RPMI7951 (cell line): ENCODE measurements at places on chromosomes 7 and 10. TPM values are rescaled to one million over a fixed set of nuclear protein-coding genes. Genes with fewer than 3 reads are reported as not detected.

GRCh38 chr10:92691591-92692079 lies 1.9 kb downstream of the HHEX start:
- DNase-seq = no peak

- DNase-seq = no peak
These were observed 23.5 kb upstream of the GPR26 start for GRCh38 chr10:123642697-123643096.

Gene CARD11
- total RNA-seq = under 0.01 TPM in 1 of 2 replicates, not detected in the other

DNA sequence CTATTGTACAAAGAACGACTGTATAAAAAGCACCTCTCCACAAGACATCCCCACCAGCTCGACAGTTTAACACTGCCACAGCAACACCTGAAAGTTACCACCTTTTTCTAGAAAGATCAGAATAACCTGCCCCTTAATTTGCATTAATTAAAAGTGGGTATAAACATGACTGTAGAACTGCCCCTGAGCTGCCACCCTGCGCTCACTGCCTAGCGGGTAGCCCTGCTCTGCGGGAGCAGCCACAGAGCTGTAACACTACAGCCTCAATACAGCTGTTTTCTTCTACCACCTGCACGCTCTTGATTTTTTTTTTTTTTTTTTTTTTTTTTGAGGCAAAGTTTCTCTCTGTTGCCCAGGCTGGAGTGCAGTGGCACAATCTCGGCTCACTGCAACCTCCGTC lies 140.9 kb downstream of the PARD3 start:
- no peak for DNase-seq

DNA sequence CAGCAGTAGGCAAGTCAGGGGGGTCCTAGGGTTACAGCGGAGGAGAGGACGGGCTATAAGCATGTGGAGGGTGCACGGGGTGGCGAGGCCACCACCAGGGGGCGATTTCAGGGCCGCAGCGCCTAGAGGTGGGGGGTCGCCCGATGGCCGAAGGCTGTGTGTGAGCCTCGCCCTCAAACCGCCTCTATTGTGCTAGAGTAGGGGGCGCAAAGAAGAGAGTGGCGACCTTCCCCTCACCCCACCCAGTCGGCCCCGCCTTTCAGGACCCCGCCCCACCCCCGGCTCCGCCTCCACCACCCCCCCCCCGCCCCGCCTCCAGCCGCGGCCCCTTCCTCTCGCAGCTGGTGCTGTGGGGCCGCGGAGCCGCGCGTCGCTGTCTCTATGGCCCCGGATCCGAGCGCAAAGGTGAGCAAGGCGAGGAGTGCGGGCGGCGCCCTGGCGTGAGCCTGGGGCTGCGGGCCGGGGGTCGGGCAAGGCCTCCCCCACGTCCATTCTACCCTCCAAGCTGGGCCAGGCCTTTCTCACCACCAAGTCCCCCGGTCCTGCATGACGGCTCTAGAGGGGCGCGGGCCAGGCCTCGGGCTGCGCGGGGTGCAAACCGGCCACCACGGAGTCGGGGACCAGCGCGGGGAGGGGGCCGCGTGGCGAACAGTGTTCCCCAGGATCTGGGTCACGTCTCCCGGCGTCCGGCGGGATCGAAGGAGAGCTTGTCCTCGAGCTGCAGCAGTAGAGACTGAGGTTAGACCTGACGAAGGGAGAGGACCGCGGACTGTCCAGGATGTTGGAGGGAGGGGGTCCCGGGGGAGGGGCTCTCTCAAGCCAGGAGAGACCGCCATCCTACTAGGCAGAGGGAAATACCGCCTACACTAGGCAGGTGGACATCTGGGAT lies at the start of gene SEMA4G:
SEMA4G (plus strand) TSS at position 318 of the 889 bp plus-strand sequence. CDS start 3,409 bp downstream, outside the sequence.
- peak; percentile 20 for DNase-seq

Gene PAPSS2
- 119 and 147 TPM in 2 replicates for total RNA-seq

DNA sequence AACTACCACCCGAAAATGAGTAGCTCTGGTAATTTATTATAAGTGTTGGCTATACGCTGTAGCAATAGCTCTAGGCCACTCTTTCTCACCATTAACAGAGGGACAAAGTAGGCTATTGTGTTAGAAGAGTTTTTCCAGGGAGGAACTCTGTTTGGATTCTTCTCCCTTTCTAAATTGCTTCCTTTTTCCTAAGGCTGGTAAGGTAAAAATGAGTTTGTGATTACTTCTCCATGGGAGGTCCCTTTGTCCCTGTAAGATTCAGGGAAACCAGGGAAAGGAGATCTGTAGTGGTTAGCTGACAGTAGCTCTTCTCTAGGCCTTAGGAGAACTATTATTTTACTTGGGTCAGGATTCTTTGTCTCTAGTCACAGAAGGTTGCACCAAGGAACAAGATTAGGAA lies 23.2 kb upstream of the SEMA3E start:
- DNase-seq = peak; percentile 16

- DNase-seq = no peak
These were observed 727.3 kb downstream of the AUTS2 start for GRCh38 chr7:70325509-70326101.

Gene TUBB8
- total RNA-seq = not detected in 2 replicates

- DNase-seq = no peak
These were observed 36.8 kb upstream of the ADAM12 start for GRCh38 chr10:126425032-126425431.

- no peak for DNase-seq
These were observed 122.5 kb downstream of the CCNY start for GRCh38 chr10:35458500-35459448.

GRCh38 chr10:124560377-124561105 lies 98.9 kb downstream of the LHPP start:
- DNase-seq = peak; percentile 36

GRCh38 chr7:98323597-98324322 lies 42.3 kb downstream of the BRI3 start:
- no peak for DNase-seq

GRCh38 chr7:150974468-150975391 lies 3.4 kb downstream of the KCNH2 start:
- peak; percentile 20 for DNase-seq

- DNase-seq = no peak
These were observed 242.2 kb downstream of the HGF start for GRCh38 chr7:81527651-81528050.

GRCh38 chr10:120738658-120739057 lies 112.5 kb upstream of the WDR11 start:
- no peak for DNase-seq

Gene IGFBP3
- total RNA-seq = 10.1 and 11.7 TPM in 2 replicates

DNA sequence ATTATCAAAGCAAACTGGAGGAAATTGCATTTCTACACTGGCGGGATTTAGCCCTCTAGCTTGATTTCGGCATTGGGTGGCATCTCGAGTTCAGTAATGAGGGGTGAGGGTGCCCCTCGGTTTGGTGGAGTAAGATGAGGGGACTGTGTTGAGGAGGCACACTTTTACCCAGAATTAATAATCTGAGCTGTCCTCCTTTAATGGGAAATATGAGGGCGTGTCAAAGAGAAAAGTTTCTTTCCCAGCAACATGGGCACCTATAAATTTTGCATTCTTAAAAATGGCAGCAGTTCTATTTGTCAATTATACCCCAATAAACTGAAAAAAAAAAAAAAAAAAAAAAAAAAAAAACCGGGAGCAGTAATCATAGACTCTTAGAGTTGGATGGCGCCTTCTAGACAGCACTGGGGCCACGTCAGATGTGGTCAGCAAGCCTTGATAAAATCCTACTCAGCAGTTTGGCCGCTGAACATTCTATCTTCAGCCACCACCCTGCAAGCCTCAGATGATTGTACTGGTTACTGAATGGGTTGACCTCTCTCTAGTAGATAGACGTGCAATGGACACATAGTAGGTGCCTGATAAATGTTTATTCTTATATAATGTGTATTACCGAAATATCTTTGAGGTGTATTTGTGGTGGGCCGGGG lies 931 bp downstream of the PAPSS2 start:
- DNase-seq = peak; percentile 75

DNA sequence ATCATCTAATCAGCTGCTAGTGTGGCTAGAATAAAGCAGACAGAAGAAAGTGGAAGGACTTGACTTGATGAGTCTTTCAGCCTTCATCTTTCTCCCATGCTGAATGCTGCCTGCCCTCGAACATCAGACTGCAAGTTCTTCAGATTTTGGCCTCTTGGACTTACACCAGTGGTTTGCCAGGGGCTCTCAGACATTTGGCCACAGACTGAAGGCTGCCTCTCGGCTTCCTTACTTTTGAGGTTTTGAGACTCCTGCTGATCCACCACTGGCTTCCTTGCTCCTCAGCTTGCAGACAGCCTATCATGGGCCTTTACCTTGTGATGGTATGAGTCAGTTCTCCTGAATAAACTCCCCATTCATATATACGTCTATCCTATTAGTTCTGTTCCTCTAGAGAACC lies 26.0 kb downstream of the PLPP4 start:
- DNase-seq = no peak

Gene WNT2
- total RNA-seq = not detected in 2 replicates

GRCh38 chr7:112202816-112203215 lies 3.4 kb downstream of the DOCK4 start:
- no peak for DNase-seq

Gene RAMP3
- 0.78 and 0.84 TPM in 2 replicates for total RNA-seq

Gene HMX2
- 0.10 TPM in 1 of 2 replicates, not detected in the other for total RNA-seq

GRCh38 chr10:27312854-27313253 lies 72.3 kb upstream of the ACBD5 start:
- no peak for DNase-seq

DNA sequence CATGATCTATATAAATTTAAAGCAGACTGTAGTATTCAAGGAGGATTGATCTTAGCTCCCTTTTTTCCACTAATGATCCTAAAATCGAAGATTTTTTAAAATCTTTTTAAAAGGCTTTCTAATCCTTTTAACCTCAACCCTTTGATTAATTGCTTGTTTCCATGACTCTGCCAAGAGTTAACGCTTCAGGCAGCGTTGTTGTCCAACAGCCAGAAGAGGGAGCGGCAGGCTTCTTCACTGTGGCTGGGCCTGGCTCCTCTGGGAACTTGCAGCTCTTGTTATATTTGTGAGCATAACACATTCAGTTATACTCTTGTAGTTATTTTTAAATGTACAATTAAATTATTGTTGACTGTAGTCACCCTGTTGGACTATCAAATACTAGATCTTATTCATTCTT lies 26.3 kb downstream of the CRCP start:
- DNase-seq = peak; percentile 63

Gene SUGCT
- total RNA-seq = 10.7 and 12.4 TPM in 2 replicates

Gene CDHR3
- 1.3 and 1.4 TPM in 2 replicates for total RNA-seq

DNA sequence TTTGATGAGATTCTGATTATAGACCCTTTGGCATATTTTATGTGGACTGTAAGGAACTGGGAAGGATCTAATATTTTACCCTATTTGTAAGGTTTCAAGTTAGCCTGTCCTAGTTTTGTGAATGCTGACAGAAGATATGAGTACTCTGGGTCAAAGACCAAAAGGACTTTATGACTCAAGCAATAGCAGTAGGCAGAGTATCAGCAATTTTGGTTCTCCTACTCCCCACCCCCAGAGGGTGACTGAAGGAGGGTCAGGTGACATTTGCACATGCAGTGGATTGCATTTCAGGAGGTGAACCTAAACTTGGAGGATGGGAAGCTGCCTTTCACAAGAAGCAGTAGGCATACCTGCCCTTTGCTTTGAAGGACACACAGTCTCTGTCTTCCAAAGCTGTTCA lies 84.0 kb upstream of the KLF6 start:
- no peak for DNase-seq

GRCh38 chr7:132406039-132406438 lies 170.2 kb downstream of the PLXNA4 start:
- peak; percentile 37 for DNase-seq

DNA sequence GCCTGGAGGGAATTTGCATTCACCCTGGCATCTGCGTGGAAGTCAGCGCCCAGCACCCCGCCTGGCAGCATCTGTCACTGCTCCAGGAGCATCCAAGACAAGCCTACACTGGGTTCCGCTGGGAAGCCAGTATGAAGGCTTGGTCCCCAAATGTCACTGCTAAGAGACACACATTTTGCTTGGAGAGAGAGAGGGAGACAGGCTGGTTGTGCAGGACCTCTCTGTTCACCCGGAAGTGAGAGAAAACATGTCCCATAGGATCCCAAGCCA lies 119.5 kb downstream of the SEC23IP start:
- DNase-seq = no peak

Gene HTR7
- total RNA-seq = 6.8 and 7.3 TPM in 2 replicates

DNA sequence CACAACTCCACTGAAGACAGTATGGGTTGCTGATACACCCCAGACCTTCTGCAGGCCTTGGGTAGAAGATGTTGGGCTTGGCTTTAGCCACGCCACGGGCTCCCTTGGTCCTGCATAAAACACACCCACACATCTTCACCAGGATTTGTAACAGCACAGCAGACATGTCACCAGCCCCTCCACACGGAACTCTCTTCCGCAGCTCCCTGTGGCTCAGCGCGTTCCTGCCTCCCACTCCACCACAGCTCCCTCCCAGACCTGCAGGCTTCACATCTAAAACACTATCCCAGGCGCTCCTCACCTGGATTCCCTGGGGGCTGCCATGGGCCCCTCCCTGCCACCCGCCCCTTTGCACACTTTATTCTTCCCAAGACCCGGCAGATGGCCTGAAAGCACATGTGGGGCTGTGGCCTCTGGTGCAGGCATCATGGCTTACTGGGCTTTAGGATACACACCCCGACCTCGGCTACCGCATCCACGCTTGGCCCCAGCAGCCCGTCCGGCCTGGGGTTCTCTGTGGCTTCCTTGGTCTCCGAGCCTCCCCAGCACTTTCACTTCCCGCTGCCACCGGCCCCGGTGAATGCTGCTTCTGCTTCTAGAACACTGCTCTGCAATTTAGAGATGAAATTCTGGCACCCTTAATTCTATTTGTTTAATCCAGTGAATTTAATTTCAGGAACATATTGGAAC lies 432.9 kb downstream of the DNAJB6 start:
- no peak for DNase-seq

- DNase-seq = no peak
These were observed 11.3 kb downstream of the NFKB2 start for GRCh38 chr10:102406815-102407214.

GRCh38 chr7:3143869-3144775 lies 100.5 kb upstream of the CARD11 start:
- no peak for DNase-seq

- no peak for DNase-seq
These were observed 356.4 kb downstream of the GALNT17 start for GRCh38 chr7:71488308-71488707.

Gene PTPRN2
- 6.8 and 9.0 TPM in 2 replicates for total RNA-seq

Gene RBM28
- total RNA-seq = 11.7 and 11.8 TPM in 2 replicates

Gene GRK5
- 2.7 and 2.9 TPM in 2 replicates for total RNA-seq

Gene STOX1
- 0.96 and 1.2 TPM in 2 replicates for total RNA-seq
